Vagina (tissue), 2 donors: ENCODE measurements at places on chromosomes 6 and 20. TPM values are rescaled to one million over a fixed set of nuclear protein-coding genes. Genes with fewer than 3 reads are reported as not detected.

Gene LST1
- total RNA-seq, result not detected

GRCh38 chr20:50330504-50331313 is 140.1 kb downstream of the CEBPB start:
- no peaks in the 10 kb centered on the region for H3K27me3 ChIP-seq
- no peak for DNase-seq
- peaks cover 20% of the 10 kb centered on the region for H3K4me1 ChIP-seq
- H3K36me3 ChIP-seq, result no peaks in the 10 kb centered on the region

Gene MYL9
- total RNA-seq, result 246 TPM

DNA sequence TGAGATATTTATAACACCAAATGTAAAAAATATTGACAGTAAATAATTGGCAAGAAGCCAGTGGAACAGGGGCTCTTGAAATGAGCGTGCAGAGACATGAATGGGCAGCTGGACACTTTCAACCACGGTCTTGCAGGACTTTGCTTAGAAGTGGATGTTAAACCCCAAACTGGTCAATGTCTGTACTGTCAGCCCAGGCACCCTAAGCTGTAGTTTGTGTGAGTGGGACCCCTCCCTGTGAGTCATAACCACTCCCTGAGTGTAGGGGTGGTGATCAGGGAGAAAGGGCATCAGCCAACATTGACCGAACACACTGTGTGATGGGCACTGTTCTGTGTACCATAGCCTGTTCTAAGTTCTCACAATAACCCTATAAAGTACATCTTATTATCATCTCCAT is 108.6 kb downstream of the FIG4 start:
- peaks cover under 1% of the 10 kb centered on the region for H3K4me1 ChIP-seq
- no peak overlapping the region for H3K27ac ChIP-seq
- no peaks in the 10 kb centered on the region for H3K36me3 ChIP-seq
- H3K4me3 ChIP-seq, result no peak overlapping the region

Gene OSER1
- 28.0 TPM for total RNA-seq

Gene TUBB2B
- 6.9 TPM for total RNA-seq

GRCh38 chr20:48847498-48848205 is 19.9 kb upstream of the PREX1 start:
- H3K4me1 ChIP-seq, result no peaks in the 10 kb centered on the region
- no peaks in the 10 kb centered on the region for H3K27me3 ChIP-seq
- no peak for DNase-seq
- no peak overlapping the region for H3K4me3 ChIP-seq
- H3K36me3 ChIP-seq, result no peaks in the 10 kb centered on the region
- H3K27ac ChIP-seq, result no peak overlapping the region

DNA sequence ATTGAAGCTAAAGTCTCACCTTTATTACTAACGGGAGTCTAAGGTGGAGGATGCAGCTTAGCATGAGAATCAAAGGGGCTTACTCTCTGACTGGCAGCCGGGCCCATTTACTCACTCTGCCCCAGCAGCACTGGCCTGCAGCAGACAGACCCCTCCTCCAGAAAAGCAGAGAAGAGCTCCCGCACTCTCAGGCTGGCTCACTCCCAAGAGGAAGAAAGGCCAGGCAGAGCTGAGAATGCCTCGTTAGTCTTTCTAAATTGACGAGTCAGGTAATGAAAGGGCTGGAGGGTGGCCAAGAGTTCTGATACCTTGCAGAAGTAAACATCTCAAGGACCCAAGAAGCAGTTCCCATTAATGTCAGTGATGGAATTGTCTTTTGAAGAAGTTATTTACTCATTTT is 44.5 kb upstream of the IL20RA start:
- no peak for DNase-seq

DNA sequence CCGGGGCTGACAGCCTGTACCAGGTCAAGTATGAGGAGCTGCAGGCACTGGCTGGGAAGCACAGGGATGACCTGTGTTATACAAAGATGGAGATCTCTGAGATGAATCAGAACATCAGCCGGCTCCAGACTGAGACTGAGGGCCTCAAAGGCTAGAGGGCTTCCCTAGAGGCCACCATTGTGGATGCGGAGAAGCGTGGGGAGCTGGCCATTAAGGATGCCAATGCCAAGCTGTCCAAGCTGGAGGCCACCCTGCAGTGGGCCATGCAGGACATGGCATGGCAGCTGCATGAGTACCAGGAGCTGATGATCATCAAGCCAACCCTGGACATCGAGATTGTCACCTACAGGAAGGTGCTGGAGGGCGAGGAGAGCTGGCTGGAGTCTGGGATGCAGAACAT is 46.8 kb downstream of the KIAA0319 start:
- H3K27ac ChIP-seq, result no peak overlapping the region
- H3K27me3 ChIP-seq, result no peaks in the 10 kb centered on the region

Gene GHRH
- total RNA-seq, result not detected

GRCh38 chr6:159640722-159641482 is 52.1 kb downstream of the SOD2 start:
- H3K4me3 ChIP-seq, result no peak overlapping the region
- DNase-seq, result no peak
- no peak overlapping the region for H3K27ac ChIP-seq
- no peaks in the 10 kb centered on the region for H3K4me1 ChIP-seq
- H3K36me3 ChIP-seq, result no peaks in the 10 kb centered on the region

- H3K4me1 ChIP-seq, result no peaks in the 10 kb centered on the region
- H3K27me3 ChIP-seq, result no peaks in the 10 kb centered on the region
- H3K36me3 ChIP-seq, result no peaks in the 10 kb centered on the region
- no peak overlapping the region for H3K4me3 ChIP-seq
These were observed 492.4 kb upstream of the MARCKS start for GRCh38 chr6:113364766-113365165.

GRCh38 chr6:143368426-143368825 is 82.1 kb downstream of the ADAT2 start:
- H3K36me3 ChIP-seq, result no peaks in the 10 kb centered on the region
- no peak for DNase-seq
- H3K4me1 ChIP-seq, result no peaks in the 10 kb centered on the region
- no peak overlapping the region for H3K4me3 ChIP-seq

- no peaks in the 10 kb centered on the region for H3K27me3 ChIP-seq
- H3K27ac ChIP-seq, result no peak overlapping the region
- no peak for DNase-seq
- no peaks in the 10 kb centered on the region for H3K4me1 ChIP-seq
- H3K36me3 ChIP-seq, result no peaks in the 10 kb centered on the region
These were observed 72.7 kb upstream of the NOX3 start for GRCh38 chr6:155528335-155528734.

DNA sequence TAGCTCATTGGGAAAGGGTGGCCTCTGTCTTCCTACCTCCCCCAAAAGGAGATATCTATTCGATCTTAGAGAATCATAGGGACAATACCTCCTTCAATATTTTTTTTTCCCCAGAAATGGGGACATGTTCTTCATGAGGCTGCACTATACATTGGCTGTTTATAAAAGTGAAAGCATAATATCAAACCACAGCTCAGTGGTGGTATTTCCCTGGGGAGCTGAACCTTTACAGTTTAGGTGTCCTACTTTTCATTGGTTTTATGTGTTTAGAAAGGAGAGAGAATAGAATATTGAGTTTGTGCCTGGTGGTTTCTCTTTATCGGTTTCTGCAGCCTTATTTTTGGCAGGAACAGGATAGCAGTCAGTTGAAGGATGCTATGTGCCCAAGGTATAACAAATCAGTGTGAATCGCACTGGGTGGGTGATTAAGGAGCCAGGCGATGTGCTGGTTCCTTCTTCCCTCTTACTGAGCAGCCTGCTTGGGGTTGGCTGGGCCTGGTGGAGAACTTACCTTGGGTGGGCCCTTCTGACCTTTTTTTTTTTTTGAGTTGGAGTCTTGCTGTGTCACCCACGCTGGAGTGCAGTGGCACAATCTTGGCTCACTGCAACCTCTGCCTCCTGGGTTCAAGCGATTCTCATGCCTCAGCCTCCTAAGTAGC is 25.2 kb downstream of the UST start:
- H3K4me3 ChIP-seq, result no peak overlapping the region
- DNase-seq, result no peak
- no peak overlapping the region for H3K27ac ChIP-seq
- no peaks in the 10 kb centered on the region for H3K36me3 ChIP-seq
- peaks cover 24% of the 10 kb centered on the region for H3K4me1 ChIP-seq
